ENCODE measurements at places on chromosomes 7 and 10.

DNA sequence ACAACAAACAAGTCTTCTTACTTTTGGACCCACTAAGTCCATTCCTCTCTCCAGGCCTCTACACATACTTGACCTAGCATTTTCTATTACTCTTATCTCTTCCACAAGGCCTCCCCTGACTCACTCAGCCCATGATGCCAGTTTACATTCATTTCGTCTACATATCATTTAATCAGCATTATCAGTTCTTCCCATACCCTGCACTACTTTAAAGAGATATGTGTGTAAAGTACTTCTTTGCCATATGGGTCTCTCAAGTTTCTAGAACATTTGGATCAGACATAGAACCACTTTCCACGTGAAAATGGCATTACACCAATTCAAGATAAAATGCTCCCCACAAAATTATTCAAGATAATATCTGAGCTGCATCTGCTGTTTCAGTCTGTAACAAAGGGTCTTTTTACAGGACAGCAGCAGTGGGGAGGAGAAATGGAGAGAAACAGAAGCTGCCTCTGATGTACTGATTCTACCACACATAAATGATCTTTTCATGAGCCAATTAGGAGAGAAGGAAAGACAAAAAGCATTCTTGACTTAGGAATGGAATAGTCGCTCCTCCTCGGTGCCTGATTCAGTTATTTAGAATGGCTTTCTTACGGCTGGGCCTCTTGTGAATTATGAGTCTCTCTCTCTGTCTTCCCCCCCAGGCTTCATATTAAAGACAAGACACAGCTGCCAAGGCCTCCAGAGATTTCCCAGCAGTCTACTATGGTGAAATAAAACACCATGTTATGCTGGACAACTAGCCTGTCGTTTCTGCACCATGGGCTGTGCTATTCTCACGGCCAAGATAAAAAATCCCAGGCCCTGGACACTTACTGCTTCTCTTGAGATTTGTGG is 46.9 kb upstream of the SEPTIN7 start:
- no peak for DNase-seq

DNA sequence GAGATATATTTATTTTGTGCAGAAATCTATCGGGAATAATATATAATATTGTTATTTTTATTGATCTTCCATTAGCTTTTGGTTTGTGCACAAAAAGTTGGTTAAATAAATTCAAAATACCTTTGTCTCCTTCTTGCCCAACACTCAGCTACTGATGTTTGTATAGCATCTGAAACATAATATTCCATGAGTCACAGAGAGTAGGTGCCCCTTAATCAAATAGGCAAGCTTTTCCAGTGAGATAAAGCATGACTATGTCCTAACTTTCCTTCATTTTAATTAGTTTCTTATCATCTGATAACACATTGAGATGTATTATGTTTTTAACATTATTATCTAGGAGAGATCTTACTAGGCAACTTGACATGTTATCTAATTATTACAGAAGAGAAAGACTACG is 432.2 kb downstream of the KIF20B start:
- no peak for DNase-seq

- DNase-seq: no peak
These were observed 206.4 kb downstream of the KCNMA1 start for GRCh38 chr10:77431209-77431611.

DNA sequence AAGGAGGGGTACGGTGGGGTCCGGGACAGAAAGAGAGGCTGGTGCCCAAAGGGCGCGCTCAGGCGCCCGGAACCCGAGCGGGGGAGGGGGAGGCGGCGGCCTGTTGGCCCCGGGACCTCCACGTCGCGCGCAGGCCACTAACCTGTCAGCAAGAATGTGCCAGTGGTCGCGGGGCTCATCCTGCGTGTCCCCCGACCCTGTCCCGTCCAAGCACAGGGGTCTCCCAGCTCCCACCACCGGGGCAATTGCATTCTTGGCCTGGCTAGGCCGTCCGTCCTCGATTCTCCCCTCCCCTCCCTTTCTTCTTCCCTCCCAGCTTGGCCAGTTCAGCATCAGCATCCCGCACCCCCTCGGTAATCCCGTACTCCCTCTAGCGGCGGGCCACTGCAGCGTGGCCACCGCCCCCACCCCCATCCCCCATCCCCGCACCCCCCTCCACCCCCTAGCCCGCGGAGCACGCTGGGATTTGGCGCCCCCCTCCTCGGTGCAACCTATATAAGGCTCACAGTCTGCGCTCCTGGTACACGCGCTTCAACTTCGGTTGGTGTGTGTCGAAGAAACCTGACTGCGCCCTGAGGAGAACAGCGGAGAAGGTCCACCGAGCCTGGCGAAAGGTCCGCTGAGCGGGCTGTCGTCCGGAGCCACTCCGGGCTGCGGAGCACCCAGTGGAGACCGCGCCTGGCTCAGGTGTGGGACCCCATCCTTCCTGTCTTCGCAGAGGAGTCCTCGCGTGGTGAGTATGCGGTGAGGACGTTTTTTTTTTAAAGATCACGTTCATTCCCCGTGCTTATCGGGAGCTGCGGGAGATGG is at the start of gene SGCE:
Gene SGCE, minus strand, starts transcription at position 286 of the 810 bp plus-strand sequence. Its CDS starts 35 bp downstream, at position 251.
- DNase-seq: peak; percentile 75

DNA sequence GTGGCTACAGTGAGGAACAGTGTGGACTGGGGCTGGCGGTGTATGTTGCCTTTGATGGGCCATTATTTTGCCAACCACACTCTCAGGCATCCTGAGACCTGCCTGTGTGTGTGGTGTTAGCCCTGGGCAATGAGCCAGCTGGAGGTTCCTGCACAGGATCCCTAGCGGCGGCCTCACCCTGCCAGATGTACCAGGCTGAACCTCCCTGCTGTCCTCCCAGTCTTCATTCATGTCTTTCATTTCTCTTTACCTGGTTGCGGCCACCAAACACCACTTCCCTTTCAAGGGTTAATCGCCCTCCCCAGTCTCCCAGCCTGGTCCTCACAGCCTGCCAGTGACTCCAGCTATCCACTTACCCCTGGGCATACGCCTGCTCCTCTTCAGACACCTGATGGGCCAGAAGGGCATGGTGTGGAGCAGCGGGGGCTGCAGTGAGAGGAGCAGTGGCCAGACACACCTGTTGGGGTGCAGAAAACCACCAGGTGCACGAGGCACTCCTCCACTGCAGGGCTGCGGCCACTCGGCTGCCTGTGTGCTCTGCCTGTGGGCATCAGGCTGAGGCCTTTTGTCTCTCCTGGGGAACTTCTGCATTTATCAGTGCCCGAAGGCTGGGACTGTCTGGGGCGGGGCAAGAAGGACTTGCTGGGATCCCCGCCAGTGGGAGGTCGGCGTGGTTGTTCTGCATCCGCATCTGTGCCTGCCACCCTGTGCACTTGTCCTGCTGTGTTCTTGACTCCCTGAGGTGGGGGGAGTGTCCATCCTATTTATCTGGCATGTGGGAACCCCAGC is 111.6 kb downstream of the ARHGAP22 start:
- DNase-seq: peak; percentile 14

- DNase-seq: peak; percentile 16
These were observed 25.1 kb downstream of the AQP1 start for GRCh38 chr7:30936650-30937245.

DNA sequence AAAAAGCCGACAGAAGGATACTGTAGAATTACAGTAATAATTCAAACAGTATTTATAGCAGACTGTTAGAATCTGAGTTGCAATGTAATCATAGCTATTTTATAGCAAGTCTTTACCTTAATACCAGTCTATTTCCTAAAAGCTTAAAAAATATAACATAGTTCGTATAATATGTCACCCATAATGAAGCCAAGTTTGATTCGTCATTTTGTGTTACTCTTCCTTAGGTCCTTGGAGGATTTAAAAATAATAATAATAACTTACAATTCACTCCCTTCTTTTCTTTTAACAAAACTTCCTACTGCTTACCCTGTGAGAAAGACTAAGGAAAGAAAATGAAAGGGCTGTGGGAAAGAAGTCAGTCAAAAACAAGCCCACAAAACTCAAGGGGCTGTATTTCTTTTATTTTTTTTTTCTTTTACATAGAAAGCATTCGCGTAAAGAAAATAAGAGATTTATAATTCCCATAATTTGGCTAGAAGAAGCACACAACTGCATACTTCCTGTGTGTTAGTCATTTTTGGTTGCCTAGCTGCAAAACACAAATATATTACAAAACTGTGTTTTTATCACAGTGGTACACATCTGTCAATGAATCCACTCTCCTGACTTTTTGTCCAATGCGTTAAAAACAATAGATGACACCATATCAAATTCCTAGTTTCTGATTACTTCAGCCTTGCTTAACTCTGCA is 187.2 kb upstream of the CELF2 start:
- DNase-seq: no peak

DNA sequence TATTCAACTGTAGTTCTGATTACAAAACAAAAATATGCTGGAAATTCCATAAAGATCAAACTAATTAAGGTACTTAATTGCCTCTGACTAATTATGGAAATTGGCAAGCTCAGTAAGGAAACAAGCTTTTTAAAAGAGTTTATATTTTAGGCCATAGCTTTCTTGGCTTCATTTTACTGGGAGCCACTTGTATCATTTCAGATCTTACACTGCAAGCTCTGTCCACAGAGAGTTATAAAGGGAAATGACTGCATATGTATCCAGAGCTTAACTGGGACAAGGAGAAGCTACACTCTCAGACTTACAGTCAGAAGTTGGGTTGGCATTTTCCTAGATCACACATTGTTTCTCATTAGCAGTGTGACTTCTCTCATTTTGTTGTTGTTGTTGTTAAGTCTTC is 92.4 kb downstream of the LRRN3 start:
- no peak for DNase-seq

DNA sequence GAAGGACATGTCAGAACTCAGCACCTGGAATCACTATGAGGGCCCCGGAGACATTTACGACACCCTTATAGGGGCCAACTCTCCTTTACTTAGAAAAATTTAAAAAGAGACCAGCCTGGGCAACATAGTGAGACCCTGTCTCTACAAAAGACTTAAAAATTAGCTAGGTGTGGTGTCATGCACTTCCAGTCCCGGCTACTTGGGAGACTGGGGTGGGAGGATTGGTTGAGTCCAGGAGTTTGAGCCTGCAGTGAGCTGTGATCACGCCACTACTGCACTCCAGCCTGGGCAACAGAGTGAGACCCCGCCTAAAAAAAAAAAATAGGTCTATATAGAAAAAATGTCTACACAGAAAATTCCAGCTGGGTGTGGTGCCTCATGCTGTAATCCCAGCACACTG is 7.5 kb upstream of the CYTH3 start:
- no peak for DNase-seq

DNA sequence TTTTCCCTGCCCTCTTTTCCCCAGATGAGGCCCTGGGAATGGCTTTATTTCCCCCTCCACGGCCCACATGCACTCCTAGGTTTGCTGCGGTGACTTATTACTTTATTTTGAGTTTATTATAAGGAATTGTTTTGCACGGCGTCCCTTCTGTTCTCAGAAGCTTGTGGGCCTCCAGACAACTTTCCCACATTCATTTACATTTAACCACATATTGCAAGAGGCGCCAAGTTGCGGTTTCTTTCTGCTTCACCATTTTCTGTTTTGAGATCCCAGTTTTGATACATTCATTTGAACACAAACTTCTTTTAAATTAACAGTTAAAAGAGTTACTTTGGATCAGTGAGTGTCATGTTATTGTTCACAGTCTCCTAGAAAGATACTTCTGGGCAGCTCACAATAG is 532.5 kb upstream of the MGMT start:
- no peak for DNase-seq

DNA sequence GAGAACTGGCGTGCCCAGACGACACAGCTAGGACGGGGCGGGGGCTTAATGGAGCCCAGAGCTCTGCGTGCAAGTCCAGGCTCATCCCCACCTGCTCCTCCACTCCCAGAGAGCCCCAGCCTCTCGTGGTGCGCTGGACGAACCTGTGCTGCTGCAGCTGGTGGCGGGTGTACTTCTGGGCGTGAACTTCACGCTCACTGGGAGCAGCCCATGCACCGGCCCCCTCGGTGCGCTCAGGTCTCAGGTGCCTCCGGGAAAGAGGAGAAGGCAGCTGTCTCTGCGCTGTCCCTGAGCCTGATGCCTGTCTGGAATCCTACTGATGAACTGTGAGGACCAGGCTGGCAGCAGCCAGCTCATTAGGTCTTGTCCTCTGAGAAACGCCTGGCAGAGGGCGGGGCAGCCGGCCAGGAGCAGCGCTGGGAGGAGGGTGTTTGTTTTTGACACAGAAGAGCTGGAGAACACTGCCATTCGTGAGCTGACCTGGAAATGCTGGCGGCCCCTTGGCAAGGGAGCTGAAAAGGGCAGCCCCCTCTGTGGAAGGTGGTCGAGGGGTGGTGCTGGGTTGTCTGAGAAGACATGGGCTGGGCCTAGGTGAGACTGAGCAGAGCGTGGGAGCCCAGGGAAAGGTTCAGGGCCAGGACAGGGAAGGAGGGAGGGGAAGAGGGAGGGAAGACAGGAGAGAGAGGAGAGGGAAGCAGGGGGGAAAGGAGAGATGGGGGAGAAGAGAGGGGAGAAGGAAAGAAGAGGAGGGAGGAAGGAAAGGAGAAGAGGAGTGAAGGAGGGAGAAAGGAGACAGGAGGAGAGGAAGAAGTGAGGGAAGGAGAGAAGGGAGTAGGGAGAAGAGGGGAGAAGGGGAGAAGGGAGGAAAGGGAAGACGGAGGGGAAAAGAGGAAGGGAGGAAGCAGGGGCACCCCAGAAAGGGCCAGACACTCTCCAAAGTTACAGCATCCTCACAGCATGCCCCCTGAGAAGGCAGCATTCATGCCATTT is 53.5 kb upstream of the TNS3 start:
- DNase-seq: peak; percentile 78

DNA sequence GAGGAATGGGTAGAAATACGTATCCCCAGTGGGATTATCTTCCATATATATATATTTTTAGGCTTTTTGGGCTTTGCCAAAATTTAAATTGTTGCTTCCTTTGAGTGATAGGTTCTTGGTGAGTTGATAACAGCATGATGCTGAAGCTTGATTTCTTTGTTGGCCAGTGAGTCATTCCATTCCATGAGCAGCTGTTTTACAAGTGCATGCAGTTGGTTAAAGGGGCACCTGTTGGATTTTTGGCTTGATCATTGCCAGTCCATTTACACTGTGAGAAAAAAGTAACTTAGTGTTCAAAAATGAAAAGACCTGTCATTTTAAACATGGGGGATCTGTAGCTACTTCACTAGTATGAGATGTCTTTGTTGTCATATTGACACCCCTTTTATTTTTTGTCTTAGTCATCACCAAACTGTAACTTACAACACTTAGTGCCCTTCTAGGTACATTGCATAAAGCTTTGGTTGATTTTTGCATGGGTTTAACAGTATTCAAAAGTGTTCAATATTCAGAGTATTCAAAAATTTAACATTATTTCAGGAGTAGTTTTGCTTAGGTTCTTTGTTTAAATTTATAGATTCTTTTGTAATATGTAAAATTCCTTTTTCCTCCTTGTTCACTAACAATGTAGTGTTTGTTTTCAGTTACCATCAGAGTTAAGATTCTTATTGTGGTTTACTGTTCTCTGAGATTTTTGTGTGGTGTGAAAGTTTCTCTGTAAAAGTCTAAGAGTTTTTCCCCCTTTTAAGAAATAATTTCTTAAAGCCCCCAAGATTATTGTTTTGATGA is 8.8 kb downstream of the AKAP9 start:
- no peak for DNase-seq

Data from H7 (cell line).